Stimulated activated CD8-positive, alpha-beta memory T cell treated with anti-CD3 and anti-CD28 coated beads, Interleukin-4, amount 100 ng/mL, for 4 hours (primary cell): ENCODE measurements at places on chromosomes 13 and 19.

- DNase-seq = no peak
Measured at GRCh38 chr19:51164215-51164614, 22.1 kb downstream of the SIGLEC7 start.

DNA sequence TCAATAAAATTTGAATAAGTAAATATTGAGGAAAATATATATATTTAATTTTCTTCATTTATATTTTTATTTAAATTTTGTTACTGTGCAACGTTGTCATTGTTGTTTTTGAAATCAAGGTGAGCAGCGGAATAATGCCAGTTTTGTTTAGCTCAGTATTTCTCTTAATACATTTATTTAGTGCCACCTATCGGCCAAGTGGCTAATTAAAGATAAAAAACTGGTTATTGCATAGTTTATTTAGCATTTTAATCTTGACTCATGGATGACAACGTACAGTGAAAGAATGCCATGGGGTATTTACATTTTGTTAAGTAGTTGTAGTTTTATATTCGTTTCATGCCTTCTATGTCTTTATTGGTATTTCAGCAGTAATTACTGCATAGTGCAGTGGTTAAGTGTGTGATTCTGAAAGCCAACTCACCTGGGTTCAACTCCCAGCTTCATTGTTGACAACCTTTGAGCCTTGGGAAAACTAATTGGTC is 265.9 kb downstream of the MYO16 start:
- no peak for DNase-seq

GRCh38 chr13:26503826-26504594 is 53.5 kb upstream of the WASF3 start:
- no peak for DNase-seq

DNA sequence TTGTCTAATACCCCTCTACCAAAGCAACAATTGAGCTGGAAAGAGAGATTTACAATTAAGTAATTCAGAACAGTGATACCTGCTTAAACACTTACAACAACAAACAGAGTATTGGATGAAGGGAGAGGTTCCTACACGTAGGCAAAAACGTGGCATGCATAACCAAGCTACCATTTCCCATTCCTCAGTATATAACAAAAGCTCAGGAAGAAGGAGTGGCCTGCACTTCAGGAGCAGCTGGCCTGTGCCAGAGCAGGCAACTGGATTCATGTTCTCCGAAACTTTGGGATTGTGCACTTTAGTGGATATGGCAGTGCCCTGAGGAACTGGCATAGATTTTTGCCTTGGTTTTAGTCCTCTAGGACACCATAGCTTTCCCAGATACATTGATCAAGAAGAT is 630.2 kb upstream of the PCDH9 start:
- no peak for DNase-seq

DNA sequence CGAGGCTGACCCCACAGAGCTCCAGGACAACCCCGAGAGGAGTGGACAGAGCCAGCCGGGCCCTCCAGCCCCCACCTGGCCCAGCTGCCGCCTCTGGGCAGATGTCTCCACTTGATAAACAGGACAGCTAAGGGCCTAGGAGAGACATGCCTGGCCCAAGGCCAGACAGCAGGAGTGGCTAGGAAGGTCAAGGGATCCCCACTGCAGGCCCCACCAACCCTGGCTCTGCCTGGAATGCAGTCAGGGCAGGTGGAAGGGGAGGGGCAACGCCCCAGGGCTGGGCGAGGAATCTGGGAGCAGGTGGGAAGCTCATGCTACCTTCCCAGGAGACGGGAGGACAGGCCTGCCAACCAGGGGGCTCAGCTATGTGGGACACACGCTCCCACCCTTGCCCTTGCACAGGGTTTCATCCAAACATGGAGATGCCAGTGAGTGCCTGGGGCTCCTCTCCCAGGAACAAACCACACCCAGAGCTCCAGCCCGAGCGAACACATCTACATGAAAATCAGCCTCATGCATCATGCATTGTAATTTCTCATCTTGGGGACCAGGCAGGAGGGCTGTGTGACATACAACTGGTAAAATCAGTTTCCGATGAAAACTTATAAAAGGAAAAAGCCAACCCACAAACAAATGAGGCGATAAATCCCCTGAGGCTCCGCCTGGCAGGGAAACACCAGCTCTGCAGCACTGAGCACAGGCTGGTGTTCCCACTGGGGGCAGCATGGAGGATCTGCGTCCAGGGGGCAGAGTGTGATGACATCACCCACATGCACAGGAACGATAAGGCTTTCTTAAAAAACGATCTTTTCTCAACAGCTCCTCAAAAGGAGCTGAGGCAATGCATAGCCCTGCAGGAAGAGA is 25.0 kb downstream of the SH3GL1 start:
- no peak for DNase-seq

DNA sequence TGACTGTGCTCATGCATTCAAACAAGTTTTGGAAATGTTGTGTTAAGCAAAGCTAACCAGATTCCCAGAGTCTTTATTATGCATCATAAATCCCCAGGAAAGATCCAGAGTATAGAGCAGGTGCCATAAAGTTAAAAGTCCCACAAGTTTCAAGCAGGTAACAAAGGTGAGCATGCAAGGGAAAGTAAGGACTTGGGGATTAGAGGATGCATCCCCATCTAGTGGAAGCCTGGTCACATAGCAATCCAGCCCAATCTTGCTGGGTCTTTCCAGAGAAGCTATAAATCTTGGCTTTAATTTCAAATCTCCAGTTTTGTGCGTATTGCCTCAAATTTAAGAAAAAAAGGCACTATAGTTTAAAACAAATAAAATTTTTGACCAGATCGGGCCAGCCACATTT is 72.7 kb downstream of the ZNF254 start:
- DNase-seq = no peak

GRCh38 chr13:50225193-50226155 is 210.2 kb downstream of the KCNRG start:
- no peak for DNase-seq

DNA sequence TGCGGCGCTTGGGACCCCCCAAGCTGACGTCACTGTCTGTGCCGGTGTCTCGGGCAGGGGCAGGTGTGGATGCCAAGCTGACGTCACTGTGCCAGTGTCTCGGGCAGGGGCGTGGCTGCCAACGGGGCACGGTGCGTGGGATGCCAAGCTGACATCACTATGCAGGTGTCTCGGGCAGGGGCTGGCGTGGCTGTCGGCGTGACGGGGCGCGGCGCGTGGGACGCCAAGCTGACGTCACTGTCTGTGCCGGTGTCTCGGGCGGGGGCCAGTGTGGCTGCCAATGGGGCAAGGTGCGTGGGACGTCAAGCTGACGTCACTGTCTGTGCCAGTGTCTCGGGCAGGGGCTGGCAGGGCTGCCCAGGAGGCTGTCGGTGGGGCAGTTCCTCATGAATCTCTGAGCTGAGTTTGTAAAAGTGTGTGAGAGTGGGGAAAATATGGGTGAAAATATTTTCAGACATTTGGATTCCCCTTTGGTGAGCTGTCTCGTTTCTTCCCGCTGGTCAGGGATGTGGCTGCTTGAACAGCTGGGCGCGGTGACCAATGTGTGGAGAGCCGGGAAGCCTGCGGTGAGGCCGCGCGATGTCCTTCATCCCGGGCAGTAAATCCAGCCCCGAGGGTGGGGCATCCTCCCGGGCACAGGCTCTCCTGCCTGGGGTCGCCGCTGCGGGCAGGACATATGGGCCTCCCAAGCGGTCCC is 25.2 kb downstream of the MCF2L start:
- no peak for DNase-seq

DNA sequence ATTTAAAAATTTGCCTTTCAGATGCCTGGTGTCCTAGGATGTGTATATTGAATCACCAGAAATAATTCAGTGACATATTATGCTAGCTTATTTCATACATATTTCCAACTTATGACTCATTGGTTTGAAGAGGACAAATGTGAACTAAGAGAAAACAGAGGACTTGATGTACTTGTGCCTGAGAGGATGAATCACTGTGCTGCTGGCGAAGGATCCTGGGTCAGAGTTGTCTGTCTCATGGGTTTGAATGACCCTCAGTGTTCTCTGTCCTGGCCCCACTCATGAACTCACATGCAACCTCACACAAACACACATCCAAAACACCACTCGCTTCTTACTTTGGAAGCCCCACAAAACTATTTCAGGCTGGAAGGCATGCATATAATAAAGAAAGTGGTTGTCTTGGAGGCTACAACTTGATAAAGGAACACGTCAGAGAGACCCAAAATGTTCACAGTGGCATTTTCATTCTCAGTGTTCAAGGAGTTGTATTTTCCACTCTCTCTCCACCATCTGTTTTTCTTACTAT is 129.0 kb upstream of the SPRY2 start:
- no peak for DNase-seq

- DNase-seq = no peak
Measured at GRCh38 chr19:30775956-30776355, 403.8 kb downstream of the ZNF536 start.

DNA sequence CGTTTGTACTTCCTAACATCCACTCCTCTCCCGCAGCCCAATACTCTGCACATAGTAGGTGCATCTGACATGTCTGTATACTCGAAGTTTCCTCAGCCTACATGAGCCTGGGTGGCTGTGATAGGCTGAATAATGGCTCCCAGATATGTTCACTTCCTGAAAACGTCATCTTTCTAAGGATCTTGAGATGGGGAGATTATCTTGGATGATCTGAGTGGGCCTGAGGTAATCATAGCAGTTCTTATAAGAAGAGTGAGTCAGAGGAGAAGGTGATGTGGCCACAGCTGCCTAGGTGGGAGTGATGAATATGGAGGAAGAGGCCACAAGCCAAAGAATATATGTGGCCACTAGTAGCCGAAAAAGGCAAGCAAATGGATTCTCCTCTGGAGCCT is 84.2 kb downstream of the AKAP11 start:
- no peak for DNase-seq

GRCh38 chr13:82717249-82717648 is 1165.0 kb downstream of the SLITRK1 start:
- DNase-seq = no peak

DNA sequence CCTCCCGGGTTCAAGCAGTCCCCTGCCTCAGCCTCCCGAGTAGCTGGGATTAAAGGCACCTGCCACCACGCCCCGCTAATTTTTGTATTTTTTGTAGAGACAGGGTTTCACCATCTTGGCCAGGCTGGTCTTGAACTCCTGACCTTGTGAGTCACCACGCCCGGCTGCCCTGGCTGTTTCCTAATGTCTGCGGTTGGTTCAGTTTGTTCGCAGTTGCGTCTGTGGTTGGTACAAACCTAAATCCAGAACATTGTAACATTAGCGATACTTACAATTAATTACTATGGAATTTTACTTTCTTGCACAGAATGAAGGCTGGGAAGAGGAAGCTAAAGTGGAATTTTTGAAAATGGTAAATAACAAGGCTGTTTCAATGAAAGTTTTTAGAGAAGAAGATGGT is 38.1 kb downstream of the RNF17 start:
- DNase-seq = no peak

DNA sequence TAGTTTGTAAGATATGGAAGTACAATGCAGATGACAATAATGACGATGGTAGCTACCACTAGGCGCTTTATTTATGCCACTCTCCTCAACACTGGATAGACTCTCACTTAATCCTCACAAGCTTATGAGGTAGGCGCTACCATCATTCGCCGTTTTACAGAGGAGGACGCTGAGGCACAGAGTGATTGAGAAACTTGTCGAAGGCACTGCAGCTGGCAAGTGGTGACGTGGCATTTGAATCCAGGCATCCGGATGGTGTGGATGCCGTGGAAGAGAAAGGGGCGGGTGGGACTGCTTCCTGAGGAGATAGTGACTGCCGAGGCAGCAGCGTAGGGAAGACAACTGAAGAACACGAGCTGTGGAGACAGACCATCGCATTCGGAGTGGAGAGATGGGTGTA is 1.3 kb upstream of the RPS9 start:
- no peak for DNase-seq

DNA sequence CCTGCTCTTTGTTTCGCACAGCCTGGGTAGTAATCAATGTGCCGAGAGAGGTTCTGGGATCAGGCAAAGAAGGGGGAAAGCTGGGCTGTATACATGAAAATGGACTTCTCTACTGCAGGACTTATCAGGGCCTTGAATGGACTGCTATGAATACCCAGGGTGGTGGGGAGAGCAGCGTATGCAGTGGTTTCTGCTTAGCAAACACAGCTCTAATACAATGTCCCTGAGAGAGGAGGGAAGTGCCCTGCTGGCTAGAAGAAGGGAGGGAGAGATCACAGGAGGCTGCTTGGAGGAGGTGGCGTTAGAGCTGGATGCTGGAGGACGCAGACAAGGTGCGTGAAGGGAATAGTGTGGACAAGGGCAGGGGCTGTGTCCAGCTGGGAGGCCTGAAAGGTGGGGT is 116.1 kb downstream of the PTPRS start:
- no peak for DNase-seq

GRCh38 chr13:36973621-36974295 is 25.4 kb downstream of the ALG5 start:
- no peak for DNase-seq

DNA sequence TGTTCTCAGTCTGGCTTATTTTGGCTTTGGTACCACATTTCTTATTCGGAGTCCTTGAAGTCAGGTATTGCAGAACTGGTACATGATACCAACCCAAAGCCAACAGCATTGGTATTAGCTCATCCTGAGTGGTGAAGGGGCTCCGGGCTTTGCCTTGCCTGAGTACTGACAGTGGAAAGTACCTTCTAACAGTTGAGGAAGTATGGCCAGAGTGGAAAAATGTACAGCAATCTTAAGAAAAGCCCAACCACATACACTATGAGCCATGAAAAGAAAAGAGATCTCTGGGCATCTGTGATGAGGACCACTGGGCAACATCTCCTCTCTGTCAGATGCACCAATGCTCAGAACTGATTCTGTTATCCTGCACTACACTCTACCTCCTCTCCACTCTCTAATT is 8.3 kb downstream of the LCP1 start:
- DNase-seq = no peak

- no peak for DNase-seq
Measured at GRCh38 chr13:20462921-20463320, 62.7 kb downstream of the CRYL1 start.

DNA sequence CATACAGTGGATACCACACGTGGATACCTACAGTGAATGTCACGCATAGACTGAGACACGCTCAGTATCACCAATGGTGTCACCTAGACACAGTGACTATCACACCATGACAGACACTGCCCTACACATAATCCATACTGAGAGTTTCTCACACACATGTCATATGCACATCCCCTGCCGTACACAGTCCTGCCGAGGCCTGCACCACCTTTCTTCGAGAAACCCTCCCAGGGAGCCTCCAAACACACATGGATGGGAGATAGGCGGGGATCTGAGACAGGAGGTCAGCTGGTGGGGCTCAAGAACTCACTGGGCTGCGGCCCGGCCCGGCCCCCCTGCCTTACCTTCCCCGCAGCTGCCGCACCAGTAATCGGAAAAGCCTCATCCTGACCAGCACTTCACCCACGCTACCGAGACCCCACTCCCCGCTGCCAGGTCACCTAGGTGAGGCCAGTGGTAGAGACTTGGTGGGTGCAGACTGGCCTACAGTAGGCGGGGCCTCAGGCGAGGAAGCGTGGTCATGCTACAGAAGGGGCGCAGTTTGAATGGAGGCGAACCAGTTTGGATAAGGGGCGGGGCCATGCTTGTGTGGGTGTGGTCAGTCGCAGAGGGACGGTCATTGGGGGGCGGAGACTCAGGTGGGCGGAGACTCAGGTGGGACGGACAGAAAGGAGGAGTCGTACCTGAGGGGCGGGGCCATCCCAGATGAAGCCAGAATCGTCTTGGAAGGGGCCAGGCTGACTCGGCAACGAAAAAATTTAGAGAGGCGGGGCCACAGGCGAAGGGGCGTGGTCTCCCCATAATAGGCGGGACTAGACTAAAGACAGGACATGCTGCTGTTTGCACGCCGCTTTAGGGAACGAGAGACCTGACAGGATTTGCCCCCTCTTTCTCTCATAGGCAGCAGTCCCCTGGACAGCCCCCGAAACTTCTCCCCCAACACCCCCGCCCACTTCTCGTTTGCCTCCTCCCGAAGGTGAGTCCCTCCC is 2.1 kb downstream of the MAST1 start:
- DNase-seq = no peak
